ENCODE measurements at places on chromosomes 4 and X. TPM values are rescaled to one million over a fixed set of nuclear protein-coding genes. Genes with fewer than 3 reads are reported as not detected.

DNA sequence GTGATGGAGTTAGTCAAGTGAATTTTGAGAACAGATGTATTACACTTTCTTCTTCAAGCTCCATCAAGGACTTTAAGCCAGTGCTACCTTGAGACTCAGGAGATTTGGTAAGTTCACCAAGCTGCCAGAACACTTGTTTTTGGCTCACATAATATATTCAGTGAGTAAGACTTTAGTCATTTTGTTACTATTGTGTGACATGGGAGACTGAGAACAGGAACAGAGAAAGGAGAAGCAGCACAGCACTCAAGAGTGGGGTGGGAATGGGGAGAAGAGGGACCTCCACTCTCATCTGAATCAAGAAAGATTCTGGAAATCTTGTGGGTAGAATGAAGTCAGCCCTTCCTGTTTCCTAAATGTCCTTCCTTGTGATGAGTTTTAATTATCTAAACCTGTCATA is 87.3 kb upstream of the TET2 start:
- DNase-seq, result no peak

GRCh38 chr4:81460834-81461233 is 10.9 kb downstream of the RASGEF1B start:
- DNase-seq, result no peak

The PHF8 gene
- polyA plus RNA-seq, result 13.7 TPM

DNA sequence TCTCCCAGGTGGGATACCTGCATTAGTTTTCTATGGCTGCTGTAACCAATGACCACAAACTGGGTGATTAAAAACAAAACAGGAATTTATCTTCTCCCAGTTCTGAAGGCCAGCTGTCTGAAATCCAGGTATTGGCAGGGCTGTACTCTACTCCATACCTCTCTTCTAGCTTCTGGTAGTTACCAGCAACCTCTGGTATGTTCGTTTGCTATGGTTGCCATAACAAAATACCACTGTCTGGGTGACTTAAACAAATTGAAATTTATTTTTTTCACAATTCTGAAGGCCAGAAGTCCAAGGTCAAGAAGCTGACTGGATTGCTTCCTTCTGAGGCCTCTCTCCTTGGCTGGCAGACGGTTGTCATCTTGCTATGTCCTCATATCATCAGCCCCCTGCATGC is 642.1 kb upstream of the TENM3 start:
- no peak for DNase-seq

- no peak for DNase-seq
These were observed 56.4 kb upstream of the XIAP start for GRCh38 chrX:123803331-123803983.

DNA sequence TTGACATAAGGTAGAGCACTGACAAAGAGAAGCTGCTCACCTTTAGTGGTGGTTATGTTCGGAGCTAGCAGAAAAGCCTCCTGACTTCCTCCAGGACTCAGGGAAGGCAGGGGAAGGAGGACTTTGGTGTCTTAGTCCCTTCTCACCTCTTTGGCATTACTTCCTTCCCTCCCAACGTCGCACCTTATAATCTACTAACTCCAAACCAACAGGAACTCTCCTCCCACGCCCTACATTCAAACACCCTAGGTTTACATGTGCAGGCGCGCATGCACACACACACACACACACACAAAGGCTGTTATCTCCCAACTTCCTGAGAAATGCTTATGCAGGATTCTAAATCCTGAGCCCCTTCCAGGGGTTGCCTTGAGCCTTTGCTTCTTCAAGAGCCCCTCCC is 157.7 kb upstream of the STS start:
- DNase-seq, result no peak

GRCh38 chr4:68987007-68987406 is 35.4 kb upstream of the UGT2A3 start:
- no peak for DNase-seq

DNA sequence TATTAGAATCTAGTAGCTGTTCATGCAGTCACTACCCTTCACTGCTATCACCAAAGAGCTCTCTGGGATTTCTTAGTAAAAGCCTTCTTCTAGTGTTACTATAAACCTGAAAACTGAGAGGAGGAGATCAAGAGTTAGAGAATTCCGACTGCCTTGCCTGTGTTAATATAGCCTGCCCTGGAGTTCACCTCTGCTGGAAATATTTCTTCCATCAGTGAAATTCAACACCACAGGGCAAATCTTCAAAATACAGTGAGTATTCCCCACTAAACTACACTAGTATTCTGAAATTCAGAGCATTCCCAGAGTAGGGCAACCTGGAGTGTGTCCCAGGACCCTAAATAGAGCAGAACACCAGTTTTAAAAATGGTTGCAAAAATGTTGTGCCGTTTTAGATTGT is 301.1 kb downstream of the ARHGAP24 start:
- no peak for DNase-seq

DNA sequence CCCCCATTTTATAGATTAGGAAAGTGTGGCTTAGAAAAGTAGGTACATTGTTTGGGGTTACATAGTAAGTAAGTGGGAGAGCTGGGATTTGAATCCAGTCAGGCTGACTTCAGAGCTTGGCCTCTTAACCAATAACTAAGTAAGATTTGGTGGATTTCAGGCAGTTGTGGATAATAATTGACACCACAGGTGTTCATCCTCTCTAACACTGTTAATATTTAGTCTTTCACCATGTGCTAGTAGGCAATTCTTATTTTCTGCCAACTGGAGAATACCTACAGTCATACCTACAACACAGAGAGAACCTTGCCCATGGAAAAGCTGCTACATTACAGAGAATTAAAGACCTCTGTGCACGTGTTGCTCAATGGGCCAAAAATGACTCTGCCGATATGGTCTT is 89.5 kb downstream of the DIAPH2 start:
- DNase-seq, result no peak

The TLR2 gene
- 2.2 TPM for polyA plus RNA-seq

GRCh38 chr4:140996766-140997165 is 136.5 kb downstream of the RNF150 start:
- no peak for DNase-seq

DNA sequence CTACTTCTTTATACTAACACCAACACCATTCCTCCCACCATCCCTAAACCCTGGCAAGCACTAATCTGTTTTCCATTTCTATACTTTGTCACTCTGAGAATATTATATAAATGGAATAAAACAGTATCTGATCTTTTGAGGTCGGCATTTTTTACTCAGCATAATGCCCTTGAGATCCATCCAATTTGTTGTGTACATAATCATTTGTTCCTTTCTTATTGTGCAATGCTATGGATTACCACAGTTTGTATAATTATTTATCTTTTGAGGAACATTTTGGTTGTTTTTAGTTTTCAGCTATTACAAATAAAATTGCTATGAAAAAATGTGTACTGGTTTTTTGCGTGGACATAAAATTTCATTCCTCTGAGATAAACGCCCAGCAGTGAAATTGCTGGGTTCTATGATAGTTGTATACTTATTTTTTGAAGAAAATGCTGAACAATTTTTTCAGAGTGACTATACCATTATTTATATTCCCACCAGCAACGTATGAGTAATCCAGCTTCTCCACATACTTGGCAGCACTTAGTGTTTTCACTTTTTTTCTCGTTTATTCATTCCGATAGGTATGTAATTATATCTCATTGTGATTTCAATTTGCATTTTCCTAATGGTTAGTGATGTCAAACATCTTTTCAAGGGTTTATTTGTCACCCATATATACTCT is 154.3 kb upstream of the DCAF8L1 start:
- DNase-seq, result no peak

DNA sequence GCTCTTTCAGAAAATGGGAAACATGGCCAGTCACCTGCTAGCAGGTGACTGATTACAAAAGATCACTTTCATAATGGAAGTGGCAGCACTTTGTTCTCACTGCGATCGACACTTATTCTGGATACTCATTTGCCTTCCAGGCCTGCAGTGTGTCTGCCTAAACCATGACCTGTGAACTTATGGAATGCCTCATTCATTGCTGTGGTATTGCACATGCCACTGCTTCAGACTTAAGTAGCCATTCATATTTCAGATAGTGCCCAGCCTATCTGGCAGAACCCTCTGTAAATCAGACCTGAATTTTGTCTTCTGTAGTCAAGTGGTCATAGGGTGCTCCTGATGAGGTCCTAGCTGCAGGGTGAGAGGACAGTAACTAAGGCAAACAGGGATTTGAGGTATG is 23.3 kb upstream of the MGST2 start:
- no peak for DNase-seq

The TMEM156 gene
- polyA plus RNA-seq, result 0.18 TPM
